Stimulated activated CD8-positive, alpha-beta memory T cell treated with anti-CD3 and anti-CD28 coated beads, Interleukin-7, amount 100 ng/mL, for 24 hours (primary cell): ENCODE measurements at places on chromosomes 11 and 22.

DNA sequence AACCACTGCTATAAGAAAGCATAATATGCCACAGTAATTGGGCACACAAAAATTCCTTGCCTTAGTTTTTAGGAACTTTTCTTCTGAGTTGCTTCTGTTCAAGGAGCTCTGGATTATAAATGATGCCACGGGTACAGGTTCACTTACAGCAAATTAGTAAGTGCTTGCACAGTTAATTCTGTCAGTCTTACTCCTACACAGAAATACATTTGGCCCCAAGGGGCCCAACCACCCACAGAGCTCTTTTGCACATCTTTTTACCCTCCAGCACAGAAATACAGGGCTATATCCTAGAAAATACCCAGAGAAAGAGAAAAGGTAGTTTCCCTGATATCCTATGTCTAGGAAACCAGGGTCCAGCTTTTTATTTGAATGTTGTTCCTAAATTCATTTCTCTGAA lies 86.6 kb upstream of the CHRM4 start:
- no peak for DNase-seq

DNA sequence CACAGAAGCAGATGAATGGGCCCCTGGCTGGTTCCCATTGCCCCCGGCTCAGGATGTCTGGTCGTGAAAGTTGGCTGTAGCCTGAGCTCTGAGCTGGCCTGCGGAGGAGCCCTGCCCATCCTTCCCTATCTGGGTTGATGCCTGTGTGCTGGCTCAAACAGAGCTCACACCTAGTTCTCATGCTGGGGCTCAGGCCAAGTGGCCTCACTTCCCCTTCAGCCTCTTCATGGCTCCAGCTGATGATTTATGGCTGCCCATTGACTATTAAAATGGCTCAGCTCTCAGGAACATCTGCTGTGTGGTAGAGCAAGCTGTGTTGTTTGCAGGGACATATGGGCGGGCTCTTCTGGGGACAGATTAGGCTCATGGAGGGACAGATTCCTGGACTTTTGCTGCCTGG lies 64.7 kb downstream of the ADAMTS15 start:
- DNase-seq = no peak

DNA sequence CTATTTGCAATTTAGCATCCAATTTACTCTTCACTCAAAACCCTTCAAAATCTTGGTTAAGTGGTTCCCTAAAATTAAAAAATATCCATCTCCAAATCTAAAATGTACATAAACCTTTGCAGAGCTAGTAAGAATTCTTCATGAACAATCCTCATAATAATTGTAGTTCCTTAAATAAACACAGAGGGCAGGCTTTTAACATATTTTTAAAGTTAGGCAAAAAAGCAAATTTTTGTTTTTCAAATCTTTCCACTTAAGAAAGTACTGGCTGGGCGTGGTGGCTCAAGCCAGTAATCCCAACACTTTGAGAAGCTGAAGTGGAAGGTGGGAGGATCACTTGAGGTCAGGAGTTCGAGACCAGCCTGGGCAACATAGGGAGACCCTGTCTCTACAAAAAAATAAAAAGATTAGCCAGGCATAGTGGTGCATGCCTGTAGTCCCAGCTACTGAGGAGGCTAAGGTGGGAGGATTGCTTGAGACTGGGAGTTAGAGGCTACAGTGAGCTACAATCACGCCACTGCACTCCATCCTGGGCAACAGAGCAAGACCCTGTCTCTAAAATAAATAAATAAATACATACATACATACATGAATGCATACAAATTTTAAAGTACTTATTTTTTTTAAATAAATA lies 25.1 kb upstream of the PLAAT3 start:
- DNase-seq = no peak

GRCh38 chr11:110028921-110029320 lies 64.3 kb upstream of the ZC3H12C start:
- DNase-seq = no peak

- DNase-seq = no peak
Observed at GRCh38 chr22:31091106-31091975, 10.2 kb downstream of the SMTN start.

DNA sequence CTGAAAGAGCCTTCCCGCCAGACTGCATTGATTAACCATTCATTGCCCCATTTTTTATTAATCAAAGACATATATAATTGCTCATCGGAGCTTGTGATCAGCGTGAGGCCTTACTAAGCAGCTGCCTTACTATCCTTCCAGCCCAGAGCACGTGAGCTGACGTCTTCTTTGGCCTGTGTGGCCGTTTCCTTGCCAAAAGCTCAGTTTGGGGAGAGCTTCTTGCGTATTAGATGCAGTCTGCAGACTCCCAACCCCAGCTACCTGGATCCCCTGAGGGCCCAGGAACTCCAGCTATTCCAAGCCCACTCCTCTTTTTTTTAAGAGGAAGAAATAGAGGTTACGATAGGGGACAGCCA lies 784 bp upstream of the SLC43A3 start:
- no peak for DNase-seq

DNA sequence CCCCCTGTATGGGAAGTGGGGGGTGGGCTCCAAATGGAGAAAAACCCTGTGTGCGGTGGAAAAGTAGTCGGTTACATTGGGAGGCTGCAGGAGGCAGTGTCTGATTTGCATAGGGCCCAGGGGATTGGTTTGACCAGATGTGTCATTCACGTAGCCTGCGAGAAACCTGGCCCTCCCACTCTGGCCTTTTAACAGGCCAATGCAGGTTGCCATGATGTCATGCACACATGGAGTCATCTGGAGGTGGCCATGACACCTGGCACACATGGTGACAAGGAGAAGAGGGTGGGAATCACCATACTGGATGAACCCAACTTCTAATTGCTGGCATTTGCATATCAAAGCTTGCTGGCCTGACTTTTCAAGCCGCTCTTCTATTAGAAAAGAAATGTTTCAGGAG lies 50.6 kb downstream of the FAM181B start:
- DNase-seq = no peak

DNA sequence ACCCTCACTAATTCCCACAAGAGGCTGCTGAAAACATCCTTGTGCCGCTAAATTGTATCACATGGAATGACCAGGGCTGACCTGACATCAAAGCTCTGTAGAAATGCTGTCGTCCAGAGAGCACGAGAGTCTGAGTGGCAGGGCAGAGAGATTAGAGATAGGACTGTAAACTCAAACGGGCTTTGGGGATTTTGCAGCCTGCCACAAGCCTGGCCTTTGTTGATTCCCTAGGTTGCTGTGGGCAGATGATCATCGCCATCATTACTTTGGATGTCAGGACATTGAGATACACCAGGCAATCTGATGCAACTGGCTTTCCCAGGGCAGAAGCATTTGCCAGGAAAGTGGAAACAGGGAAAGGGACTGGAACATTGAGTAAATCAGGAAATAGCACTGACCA lies 131.6 kb downstream of the ETS1 start:
- DNase-seq = no peak

- DNase-seq = no peak
Observed at GRCh38 chr11:11382858-11383532, 29.9 kb upstream of the CSNK2A3 start.

DNA sequence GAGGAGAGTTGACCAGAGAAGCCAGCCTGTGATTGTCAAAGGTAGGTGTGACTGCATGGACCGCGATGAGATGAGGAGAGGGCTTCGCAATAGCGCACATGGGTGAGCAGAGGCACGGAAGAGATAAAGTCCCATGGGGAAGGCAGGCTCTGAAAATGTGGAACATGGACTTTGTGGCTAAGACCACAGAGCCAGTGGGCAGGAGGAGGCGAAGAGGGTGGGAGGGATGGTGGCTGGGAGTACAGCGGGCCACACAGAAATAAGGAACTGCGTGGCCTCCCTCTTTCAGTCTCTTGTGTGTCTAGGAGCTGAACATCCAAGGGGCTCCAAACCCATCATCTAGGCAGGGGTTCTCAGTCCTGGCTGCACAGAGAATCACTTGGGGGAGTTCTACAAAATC lies 98.6 kb downstream of the TENM4 start:
- no peak for DNase-seq

DNA sequence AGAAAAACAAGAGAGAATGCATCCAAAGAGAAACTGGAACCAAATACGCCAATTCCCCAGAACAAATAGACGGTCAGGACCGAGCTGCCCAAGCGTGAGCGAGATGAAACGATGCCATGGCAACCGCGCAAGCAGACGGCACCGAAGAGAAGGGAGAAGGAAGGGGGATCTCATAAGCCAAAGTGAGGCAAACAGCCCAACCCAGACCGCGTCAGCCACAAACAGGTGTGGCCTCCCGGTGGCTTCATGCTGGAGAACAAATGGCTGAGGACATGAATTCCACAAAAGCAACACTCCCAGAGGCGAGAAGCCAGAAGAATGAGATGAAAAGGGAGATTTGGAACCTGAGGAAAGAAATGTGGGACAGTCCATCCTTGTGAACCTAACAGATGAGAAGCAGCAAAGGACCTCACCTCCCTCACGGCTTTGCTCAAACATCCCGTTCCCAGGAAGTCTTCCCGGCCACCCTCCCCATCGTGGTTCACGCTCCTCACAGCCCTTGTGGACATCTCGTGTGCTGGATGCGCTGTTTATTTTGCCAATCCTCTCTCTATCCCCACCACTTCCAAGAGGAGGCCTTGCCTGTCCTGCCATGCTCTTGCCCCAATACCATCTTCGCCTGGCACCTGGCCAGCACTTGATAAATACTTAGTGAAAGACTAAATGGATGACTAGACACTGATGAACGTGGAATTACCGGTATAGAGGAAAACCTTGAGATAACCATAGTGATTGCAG lies 89.1 kb upstream of the RTL6 start:
- no peak for DNase-seq

- DNase-seq = no peak
Observed at GRCh38 chr11:1087961-1088926, 13.6 kb downstream of the MUC2 start.

DNA sequence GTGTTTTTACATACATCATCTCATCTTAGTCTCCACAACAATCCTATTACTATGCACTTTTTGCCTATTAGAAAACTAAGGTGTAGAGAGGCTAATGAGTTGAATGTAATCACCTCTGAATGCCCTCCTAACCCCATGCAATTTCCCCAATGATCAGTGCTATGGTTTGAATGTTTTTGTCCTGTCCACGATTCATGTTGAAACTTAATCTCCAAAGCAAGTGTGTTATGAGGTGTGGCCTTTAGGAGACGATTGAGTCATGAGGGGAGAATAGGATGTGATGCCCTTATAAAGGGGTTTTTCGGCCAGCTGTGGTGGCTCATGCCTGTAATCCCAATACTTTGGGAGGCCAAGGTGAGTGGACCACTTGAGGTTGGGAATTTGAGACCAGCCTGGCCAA lies 2.0 kb upstream of the CCDC73 start:
- no peak for DNase-seq
